ENCODE measurements at places on chromosomes 2 and 18.

DNA sequence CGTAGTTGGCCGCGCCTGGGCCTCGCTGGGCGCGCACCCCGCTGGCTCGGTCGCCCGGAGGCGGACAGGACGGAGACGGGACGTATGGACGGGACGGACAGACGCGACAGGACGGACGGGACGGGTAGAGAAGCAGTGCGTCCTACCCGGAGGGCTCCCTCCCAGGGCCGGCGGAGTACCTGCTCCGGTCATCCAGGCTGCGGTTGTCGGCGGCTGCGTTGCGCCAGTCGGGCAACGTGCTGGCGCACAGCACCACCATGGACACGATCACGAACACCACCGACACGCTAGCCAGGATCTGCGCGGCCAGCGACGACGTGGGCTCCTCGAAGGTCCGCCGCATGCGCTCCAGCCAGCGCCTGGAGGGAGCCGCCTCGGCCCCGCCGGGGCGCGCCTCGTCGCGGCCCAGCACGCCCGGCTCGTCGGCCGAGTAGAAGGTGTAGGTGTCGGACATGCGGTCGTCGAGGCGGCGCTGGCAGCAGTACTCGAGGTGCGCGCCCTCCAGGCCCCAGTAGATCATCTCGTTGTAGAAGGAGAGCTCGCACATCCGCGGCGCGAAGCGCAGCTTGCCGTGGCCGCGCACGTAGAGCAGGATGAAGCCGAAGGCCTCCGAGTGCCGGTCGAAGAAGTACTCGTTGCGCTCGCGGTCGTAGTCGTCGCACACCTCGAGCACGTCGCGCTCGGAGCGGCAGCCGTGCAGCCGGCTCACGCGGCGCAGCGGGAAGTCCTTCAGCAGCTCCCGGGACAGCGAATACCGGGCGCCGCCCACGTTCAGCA, 903 bp downstream of the KCNG3 start:
- DNase-seq: no peak

- DNase-seq: no peak
These were observed 58.1 kb downstream of the SKA1 start for GRCh38 chr18:50432915-50433314.

DNA sequence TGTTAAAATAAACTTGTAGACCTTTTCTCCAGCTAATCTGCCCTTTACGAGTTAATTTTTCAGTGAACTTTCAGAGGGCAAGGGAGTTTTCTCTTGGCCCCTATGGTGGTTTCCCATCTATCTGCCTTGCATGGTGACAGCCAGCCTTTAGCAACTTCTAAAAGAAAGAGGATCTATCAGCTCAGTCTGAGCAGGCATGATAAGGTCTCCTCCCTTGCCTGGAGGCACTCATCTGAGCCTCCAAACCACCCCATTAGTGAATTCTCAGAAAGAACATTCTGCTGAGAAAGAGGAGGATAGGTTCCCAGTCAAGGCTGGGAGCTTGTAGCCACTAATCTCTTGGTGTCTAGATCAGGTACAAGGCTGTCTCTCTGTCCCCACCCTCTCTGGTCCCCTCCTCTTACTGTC, 10.7 kb upstream of the GYPC start:
- DNase-seq: no peak

DNA sequence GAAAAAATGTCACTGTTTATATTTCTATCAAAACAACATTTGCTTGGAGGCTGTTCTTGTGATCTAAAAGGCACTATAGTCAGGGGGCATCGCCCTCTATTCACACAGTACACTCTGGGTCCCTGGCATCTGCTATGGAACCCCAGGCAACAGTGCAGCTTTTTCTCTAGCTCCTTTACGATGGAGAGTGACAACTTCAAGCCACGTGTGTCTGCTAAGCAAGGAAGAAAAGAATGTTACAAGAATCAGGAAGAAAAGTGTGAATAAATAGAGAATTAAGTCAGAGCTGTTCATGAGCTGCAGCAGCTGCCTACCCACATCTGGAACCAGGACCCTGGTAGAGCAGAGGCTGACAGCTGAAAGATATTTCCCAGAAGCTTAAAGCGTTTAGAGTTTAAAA, 11.2 kb downstream of the RND3 start:
- DNase-seq: no peak

DNA sequence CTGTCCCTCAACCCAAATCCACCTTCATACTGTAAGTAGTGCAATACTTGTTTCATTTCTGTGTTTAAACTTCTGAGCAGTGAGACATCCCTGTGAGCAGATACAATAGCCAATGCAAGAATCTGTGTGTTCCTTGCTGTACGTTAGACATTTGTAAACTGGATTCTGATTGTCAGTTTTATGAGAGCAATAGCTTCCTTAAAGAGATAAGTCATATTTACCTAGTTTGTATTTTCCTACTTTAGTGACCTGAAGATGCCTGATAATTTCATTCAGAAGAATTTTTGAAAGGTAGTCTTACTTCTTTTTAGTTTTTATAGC, 90.7 kb downstream of the DPP4 start:
- DNase-seq: no peak

GRCh38 chr2:71789556-71790204, 336.3 kb downstream of the DYSF start:
- DNase-seq: no peak

- DNase-seq: no peak
These were observed 38.5 kb downstream of the MREG start for GRCh38 chr2:215974700-215975429.

- DNase-seq: no peak
These were observed 114.0 kb downstream of the KLHL29 start for GRCh38 chr2:23498943-23499342.

DNA sequence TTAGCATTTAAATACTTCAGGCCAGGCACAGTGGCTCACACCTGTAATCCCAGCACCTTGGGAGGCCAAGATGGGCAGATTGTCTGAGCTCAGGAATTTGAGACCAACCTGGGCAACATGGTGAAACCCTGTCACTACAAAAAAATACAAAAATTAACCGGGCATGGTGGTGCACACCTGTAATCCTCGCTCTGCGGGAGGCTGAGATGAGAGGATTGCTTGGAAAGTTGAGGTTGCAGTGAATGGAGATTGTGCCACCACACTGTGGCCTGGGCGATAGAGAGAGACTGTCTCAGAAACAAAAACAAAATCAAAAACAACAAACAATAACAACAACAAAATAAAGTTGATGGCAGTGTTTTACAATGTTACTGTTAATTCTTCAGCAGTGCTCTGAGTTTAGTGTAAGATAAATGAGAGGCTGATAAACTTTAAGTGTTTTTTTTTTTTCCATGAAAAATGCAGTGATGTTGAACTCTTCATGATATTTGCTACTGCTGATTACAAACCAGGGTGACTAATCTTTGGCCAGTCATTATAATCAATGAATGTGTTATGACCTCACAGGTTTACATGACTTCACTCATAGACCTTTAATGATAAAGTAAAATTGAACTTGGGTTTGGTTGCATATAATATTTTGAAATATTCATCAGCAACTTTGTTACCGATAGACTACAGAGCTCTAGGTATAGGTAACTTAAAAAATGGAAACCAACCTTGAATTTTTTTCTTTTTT, 2.5 kb downstream of the ITGAV start:
- peak; percentile 15 for DNase-seq

DNA sequence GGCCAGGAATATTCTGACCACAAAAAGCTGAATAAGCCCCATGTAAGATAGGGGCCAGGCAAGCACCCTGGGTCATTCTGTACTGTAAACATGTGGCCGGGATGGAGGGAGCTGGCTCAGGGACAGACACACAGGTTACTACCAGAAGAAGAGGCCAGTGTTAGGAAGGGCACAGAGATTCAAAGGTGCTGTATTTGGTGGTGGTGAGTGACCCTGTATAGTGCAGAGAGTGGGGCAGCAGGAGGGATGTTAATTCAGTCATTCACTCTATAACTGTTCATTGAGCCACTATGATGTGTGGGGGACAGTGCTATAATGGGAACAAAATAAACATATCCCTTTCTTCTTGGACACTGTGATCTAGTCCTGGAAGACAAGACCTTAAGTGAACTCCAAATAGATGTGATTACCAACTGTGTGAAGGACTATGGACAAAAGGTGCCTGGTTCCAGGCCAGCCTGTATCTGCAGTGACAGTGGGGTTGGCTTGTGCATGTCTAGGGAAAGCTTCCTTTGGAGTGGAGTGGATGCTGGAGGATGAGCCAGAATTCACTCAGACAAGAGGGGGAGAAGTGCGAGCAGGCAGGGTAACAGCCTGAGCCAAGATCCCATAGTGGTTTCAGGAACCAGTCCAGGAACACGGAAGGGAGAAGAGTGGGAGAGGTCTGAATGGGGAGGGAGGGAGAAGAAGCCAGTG, 8.3 kb downstream of the MOCOS start:
- DNase-seq: no peak

DNA sequence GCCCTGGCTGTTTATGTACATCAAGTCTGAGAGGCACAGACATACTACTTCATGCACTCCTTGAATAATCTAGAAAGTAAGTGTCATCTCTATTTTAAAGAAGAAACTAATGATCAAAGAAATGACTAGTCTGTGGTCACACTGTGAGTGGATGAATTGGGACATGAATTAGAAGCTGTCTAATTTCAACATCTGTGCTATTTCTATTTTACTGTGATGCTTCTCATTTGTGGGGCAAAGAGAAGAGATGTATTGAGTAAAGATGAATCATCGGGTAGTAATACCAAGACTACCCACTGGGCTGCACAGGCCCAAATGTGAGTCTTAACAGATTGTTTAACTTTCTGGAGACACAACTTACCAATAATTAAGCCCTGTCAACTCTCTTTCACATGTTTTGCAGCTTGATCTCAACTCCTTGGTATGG, 42.4 kb upstream of the MTIF2 start:
- DNase-seq: peak; percentile 11

- no peak for DNase-seq
These were observed 162.7 kb downstream of the PKP4 start for GRCh38 chr2:158619496-158619895.

GRCh38 chr2:32222966-32223365, 41.7 kb downstream of the NLRC4 start:
- no peak for DNase-seq

GRCh38 chr2:156537141-156537540, 101.0 kb downstream of the GPD2 start:
- DNase-seq: no peak

GRCh38 chr2:234162861-234163260, 112.4 kb downstream of the SPP2 start:
- DNase-seq: no peak

DNA sequence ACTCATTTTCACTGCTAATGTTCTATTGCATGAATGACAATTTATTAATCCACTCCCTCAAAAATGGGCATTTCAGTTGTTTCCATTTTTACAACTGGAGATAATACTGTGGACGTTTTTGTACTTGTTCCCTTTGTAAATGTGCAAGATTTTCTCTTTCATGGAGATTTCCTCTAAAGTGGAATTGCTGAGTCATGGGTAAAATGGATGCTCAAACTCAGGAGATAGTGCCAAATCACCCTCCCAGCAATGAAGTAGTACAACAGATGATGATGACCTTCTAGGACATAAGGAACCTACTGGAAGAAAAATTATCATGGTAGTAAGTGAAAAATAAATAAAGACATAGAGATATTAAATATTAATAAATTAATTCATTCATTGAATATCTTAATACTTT, 460.8 kb upstream of the CHST9 start:
- no peak for DNase-seq

DNA sequence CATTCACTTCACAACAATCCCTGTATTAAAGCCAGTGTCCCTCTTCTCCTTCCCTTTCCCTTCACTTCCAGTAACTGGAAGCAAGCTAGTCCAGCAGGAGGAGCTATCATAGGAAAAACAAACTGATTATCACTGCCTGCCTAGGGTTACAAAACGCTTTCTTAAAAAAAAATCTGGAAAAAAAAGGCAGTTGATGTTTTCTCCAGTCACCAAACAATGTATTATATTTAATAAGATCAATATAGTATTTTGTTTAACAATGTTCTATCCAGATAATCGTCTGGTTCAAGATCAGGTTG, 78.8 kb upstream of the ITGB6 start:
- DNase-seq: no peak

Measured in CD4-positive, alpha-beta T cell treated with Interleukin-2 at 100 ng/mL for 4 hours (primary cell).